ENCODE measurements at places on chromosomes 16 and 17. TPM values are rescaled to one million over a fixed set of nuclear protein-coding genes. Genes with fewer than 3 reads are reported as not detected.

The SBK1 gene
- 117 TPM for polyA plus RNA-seq

The SYCE1L gene
- polyA plus RNA-seq = 21.2 TPM

The P3H4 gene
- polyA plus RNA-seq = 35.5 TPM

The NLRC3 gene
- 3.3 TPM for polyA plus RNA-seq

The TAT gene
- polyA plus RNA-seq = 0.26 TPM

The TBX4 gene
- not detected for polyA plus RNA-seq

The OTOA gene
- polyA plus RNA-seq = 0.32 TPM
